ENCODE measurements at places on chromosomes 3 and 15.

GRCh38 chr15:51536965-51537574 is 85.5 kb downstream of the DMXL2 start:
- no peak for DNase-seq

DNA sequence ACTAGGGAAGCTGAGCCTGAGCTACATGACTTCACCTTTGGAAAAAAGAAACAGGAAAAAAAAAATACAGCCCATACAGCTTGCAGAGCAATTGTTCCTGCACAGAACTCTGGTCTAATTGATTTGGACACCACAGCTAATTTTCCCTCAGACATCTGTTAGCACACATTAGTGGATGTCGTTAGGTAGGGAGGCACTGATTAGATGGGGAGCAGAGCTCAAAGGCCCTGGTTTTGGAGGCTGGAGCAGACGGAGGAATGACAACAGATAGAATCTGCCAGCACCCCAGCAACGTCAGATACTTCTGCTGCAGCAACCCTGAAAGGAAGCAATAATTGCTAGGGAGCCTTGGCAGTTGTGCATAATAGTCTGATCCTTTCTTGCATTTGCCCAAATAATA is 398.9 kb downstream of the LSAMP start:
- DNase-seq, result no peak

GRCh38 chr3:51354172-51354571 is 30.9 kb upstream of the MANF start:
- DNase-seq, result no peak

- DNase-seq, result no peak
Observed at GRCh38 chr15:92647467-92648163, 8.0 kb downstream of the FAM174B start.

- no peak for DNase-seq
Observed at GRCh38 chr3:132444383-132444782, 27.1 kb downstream of the DNAJC13 start.

- no peak for DNase-seq
Observed at GRCh38 chr15:54082836-54083492, 104.7 kb downstream of the UNC13C start.

DNA sequence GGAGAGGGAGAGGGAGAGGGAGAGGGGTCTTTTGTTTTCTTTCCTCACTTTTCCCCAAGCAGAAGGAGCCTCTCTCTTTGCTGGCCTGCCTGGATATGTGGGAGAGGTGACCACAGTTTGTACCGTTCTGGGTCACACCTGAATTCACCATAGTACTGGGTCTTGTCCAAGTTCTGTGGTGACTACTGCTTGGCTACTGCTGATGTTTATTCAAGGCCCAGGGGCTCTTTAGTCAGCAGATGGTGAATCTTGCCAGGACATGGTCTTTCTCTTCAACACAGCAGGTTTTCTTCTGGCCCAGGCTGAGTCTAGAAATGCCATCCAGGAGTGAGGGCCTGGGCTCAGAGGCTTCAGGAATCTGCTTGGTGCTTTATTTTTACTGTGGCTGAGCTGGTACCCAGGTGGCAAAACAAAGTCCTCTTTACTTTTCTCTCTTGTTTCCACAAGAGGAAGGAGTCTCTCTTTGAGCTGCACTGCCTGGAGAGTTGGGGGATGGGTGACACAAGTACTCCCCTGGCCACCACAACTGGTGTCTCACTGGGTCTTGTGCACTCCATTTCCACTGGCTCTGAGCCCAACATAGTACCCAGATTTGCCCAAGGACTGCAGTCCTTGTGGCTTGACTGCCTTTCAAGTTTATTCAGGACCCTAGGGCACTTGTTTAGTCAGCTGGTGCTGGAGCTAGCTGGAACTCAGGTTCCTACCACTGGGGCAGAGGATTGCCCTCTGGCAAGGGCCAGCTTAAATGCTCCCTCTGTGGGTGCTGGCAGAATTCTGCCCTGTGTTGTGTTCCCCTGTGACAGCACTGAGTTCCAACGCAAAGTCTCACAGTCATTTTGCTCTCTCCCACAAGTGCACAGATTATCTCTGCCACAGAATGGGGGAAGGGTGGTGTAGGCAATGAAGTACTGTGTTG is 16.8 kb upstream of the CCNDBP1 start:
- no peak for DNase-seq

- DNase-seq, result no peak
Observed at GRCh38 chr15:39781147-39781966, 1.3 kb downstream of the FSIP1 start.

DNA sequence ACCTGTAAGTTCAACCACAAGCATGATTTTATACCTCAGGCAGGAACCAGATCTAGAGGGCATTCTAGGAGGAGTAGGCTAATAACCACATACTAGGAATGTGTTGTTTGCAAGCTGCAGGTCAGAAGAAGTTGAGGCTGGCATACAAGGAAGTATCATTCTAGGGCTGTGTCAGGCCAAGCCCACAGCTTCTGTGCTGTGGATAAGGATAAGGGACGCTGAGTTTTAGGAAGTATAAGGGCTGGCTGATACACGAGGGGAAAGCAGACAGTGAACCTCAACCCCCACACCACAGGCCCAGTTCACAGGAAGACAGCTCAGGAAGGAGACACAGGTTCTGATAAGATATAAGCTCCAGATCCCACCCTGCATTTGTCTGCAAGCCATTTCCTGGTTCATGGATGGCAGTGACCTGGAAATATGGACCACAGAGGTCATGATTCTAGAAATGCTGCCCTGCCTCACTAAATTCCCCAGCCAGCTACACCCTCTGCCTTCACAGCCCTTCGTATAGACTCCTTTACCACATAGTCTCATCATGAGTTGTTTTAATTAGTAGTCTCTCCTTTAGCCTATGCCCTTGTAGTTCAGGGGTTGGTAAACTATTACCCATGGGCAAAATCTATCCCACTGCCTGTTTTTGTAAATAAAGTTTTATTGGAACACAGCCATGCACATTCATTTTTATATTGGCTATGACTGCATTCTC is 260.7 kb downstream of the OPA1 start:
- DNase-seq, result no peak

DNA sequence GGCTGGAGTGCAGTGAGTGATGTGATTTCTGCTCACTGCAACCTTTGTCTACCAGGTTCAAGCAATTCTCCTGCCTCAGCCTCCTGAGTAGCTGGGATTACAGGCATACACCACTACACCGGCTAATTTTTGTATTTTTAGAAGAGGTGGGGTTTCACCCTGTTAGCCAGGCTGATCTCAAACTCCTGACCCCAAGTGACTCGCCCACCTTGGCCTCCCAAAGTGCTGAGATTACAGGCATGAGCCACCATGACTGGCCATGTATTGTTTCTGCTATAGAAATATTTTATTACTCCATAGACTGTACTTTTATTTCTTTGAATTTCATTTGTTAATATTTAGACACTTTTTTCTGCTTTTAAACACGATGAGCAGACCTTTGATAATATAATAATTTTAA is 60.4 kb downstream of the GTF2E1 start:
- no peak for DNase-seq

DNA sequence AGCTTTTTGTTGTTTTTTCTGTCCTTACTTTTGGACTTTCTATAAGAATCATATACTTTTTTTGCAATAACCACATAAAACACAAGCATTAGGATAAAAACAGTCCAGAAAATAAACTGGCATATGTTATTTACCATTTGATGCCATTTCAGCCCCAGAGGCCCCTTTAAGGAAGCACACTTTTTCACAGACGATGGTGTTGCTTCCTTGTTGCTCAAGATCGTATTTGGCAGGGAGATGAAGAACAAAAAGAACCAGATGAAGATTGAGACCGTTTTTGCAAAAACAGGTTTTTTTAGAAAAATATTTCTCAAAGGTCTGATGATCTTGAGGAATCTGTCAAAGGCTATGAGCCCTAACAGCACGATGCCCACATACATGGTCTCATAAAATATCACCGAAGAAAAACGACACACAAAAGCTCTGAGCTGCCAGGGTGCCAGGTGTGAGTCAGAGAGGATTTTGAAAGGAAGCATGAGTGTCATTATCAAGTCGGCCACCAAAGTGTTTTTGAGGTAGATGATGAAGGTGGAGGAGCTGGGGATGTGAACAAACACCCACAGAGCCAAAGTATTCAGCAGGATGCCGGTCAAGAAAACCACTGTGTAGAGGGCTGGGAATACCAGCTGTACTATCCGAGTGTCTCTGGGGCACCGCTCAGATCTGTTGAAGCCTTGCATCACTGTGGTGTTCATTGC is 902 bp downstream of the P2RY13 start:
- no peak for DNase-seq

- no peak for DNase-seq
Observed at GRCh38 chr3:16252988-16253387, 11.8 kb downstream of the DPH3 start.

GRCh38 chr3:37129871-37130270 is 44.5 kb downstream of the LRRFIP2 start:
- DNase-seq, result no peak

DNA sequence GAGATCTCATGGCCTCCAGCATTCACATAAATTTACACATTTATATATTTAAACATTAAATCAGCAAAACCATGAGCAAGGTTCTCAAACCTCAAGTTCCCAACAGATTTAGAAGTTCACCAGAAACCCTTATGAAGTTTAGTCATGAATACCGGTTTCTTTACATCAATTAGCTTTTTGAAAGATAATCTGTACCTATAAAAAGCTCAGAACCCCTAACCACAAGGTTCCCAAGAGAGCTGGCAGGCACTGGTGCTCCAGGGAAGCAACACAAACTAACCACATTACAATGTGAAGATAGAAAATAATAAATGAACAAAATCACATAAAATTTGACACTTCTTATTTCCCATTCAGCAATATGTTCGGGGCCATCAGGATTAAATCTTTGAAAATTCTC is 150.9 kb downstream of the FBN1 start:
- no peak for DNase-seq

DNA sequence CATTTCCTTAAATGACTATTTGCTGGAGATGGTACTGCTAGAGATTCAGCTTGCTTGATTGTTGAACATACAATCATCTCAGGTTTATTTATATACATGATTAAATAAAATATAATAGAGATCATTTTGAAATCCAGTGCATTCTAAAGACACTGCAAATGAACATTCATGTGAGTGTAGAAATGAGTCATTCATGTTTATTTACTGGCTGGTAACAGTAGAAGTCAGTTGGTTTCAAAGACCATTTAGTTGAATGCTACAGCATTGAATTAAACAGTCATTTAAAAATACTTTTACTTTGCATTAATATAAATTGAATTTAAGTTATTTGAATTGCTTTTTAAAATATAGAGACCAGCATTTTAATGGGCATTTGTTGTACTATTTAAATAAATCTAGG is 551.9 kb upstream of the GOLIM4 start:
- DNase-seq, result no peak

GRCh38 chr15:100642213-100642949 is 40.0 kb downstream of the ASB7 start:
- DNase-seq, result no peak
